ENCODE measurements at places on chromosomes 2 and 18. TPM values are rescaled to one million over a fixed set of nuclear protein-coding genes. Genes with fewer than 3 reads are reported as not detected.

DNA sequence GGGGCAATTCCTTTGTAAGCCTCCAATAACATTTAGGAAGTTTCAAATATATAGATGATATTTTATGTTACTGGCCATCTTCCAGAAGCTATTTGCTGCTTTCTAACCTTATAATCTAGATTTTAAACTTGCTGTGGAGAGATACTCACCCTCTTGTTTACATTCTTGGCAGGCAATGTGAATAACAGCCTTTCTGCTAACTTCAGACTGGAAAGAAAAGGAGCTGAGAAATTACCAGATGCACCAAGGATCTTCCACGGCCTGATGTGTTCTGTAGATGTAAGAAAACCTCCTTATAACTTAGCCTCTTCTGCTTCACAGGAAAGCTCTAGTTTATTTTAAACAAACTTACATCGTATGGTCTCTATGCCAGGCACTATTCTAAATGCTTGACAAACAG lies 16.7 kb downstream of the REG1B start:
- no peak for DNase-seq

GRCh38 chr2:85445316-85446295 lies 27.1 kb downstream of the SH2D6 start:
- peak; percentile 22 for DNase-seq

DNA sequence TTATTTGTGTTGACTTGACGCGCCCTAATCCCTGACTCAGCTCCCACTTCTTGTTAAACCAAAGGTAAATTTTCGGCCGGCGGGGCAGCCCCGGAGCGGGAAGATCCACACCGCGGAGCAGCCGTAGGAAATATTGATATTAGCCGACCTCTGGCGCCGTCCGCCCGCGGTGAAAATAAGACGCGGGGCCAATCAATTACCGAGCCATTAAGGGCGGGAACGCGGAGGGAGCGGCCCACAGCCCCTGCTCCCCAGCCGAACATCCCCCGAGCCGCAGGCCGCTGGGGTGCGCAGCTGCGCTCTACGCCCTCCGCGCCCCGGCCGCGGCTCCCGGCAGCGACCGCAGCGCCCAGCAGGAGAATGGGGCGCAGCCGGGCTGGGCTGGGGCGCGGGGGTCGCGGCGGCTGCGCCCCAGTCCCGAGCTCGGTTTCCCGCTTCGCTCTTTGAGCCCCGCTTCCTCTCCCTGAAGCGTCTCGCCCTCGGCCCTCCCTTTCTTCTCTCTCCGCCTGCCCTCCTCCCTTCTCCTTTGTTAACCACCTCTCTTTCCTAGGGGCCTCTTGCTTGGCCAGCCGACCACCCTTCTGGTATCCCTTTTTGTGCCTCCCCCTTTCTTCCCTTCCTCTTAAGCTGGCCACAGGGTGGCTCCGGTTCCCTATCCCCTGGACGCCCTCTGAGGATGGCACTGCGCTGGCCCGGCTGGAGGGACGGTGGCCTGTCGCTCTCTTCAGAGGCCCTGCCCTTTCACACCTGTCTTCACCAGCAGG lies 40.9 kb downstream of the CELF4 start:
- no peak for DNase-seq

GRCh38 chr2:109188496-109188890 lies 59.5 kb downstream of the SH3RF3 start:
- DNase-seq = no peak

- no peak for DNase-seq
Measured at GRCh38 chr2:16813593-16813992, 148.0 kb upstream of the CYRIA start.

DNA sequence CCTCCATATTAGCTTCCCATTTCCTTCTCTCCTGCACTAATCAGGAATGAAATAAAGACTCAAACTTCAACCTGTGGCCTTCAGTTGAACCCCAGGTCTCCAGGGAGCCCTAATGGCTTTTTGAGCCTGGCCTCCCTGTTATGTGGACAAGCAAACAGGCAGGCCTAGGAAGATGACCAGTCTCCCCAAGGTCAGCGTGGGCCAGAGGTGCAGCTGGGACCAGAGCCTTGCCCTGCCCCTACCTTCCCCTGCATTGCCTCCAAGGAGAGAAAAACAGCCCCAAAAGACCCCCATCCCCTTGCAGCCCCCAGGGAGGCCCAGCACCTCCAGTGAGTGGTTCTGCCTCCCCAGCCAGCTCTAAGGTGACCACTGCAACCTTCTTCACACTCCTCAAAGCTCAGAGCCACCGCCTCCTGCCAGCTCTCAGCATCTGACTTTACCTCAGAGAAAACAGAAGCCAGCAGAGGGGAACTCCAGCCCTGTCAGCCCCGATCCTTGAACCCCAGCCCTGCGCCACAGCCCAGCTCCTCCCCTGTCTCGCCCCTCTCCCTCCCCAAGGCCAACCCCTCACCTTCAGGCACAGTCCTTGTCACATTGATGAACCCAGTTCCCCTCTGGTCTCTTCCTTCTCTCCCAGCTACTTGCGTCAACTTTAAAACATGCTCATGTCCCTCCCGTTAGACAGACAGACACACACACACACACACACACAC lies 59.5 kb upstream of the ID2 start:
- DNase-seq = no peak

DNA sequence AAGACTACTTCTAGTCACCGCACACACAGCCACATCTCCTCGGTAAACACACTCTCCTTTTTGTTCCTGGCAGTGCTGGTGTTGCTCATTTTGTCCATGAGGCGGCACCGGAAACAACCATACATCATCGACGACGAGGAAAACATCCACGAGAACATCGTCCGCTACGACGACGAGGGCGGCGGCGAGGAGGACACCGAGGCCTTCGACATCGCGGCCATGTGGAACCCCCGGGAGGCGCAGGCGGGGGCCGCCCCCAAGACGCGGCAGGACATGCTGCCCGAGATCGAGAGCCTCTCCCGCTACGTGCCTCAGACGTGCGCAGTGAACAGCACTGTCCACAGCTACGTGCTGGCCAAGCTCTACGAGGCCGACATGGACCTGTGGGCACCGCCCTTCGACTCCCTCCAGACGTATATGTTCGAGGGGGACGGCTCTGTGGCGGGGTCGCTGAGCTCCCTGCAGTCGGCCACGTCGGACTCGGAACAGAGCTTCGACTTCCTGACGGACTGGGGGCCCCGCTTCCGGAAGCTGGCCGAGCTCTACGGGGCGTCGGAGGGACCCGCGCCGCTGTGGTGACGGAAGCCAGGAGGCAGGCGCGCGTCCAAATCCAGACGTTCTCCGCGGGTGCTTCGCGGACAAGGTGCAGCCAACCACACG lies 221.0 kb downstream of the CDH20 start:
- DNase-seq = no peak

- DNase-seq = no peak
Measured at GRCh38 chr2:240501531-240501991, 56.2 kb downstream of the ANKMY1 start.

DNA sequence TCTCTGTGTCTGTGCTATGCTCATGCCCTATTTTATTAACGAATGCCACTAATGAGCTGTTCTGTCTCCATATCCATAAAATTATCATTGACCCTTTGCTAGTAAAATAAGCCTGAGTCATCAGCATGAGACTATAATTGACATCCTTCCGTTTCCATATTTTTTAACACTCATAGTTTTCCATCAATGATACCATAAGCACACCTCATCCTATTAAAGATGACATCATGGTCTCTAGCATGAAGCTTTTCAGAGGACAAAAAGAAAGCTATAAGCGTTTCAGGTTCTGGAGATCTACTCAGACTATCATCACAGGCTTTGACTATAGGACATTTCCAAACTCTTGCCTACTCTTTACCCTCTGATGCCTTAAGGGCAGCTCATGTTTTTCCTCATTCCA lies 1.2 kb upstream of the DSC2 start:
- DNase-seq = no peak

GRCh38 chr2:204122425-204122824 lies 185.9 kb downstream of the ICOS start:
- no peak for DNase-seq

- DNase-seq = no peak
Measured at GRCh38 chr2:53867773-53868172, 8.0 kb upstream of the GPR75 start.

- DNase-seq = no peak
Measured at GRCh38 chr2:8656160-8656641, 25.7 kb upstream of the ID2 start.

DNA sequence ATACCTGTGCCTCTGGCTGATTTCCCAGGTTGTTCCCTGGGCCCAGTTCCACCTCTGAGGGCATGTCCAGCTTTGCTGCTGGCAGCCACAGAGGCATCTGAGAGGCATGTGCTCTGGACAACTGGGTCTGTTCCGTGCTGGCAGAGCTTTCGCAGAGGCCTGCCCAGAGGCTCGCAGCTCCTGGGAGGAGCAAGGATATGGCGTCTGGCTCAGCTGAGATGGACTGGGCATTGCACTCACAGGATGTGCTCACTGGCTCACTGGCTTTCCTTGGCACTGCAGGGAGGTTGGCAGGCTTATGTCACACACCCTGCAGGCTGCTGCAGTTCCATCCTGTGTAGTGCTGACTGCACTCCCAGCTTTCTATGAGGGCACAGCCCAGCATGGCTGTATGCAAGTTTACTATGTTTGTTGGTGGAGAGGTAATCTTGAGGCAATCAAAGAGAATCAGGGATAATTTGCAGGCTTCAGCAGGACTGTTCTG lies 172.3 kb downstream of the PRKCE start:
- no peak for DNase-seq

DNA sequence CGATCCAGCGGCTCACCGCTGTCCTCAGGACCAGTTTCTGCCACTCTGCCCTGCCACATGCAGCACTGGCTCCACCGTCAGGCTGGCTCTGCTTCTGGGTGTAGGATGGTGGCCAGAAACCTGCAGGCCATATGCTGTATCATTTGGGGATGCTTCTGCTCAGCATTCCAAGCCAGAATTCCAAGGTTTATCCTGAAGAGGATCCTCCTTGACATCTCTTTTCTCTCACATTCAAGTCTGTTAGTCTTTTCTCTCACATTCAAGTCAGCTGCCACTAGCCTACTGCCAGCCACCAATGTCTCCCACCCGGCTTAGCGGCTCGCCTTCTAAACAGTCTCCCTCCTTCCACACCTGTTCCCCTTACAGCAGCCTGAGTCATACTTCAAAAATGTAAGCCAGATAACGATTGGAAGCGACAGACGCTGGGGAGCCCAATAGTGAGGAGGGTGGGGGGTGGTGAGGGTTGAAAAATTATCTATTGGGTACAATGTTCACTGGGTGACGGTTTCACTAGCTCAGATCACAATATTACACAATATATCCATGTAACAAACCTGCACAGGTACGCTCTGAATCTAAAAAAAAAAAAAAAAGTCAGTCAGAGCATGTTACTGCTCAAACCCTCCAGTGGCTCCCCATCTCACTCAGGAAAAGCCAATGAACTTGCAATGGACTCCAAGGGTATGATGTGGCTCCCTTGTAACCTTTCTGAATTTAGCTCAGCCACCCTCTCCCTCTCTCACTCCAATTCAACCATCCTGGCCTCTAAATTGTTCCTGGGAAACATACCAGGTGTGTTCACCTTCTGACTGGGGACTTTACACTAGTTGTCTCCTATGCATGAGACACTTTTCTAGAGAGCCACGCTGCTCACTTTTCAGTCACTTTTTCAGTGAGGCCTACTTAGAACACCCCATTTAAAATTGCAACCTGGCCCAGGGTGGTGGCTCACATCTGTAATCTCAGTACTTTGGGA lies 38.8 kb upstream of the SP3 start:
- no peak for DNase-seq

- DNase-seq = peak; percentile 56
Measured at GRCh38 chr2:133780099-133780996, 212.1 kb upstream of the NCKAP5 start.

DNA sequence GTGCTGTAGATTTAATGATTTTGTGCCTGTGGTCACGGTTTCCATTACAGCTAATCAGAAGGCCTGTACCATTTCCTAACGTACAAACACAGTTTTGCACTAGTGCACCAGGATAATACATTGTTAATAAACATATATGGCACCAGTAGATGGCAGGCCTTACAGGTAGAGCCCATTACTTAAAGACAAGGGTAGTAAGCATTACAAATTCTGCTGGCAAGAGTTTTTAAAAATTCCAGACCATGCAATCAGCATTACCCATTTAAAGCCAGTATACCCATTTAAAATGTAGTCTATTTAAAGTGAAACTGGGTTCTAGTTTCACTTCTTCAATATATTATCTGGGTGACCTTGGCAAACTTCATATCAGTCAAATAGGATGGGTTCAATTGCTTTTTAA lies 224.2 kb downstream of the NUP35 start:
- DNase-seq = peak; percentile 20

DNA sequence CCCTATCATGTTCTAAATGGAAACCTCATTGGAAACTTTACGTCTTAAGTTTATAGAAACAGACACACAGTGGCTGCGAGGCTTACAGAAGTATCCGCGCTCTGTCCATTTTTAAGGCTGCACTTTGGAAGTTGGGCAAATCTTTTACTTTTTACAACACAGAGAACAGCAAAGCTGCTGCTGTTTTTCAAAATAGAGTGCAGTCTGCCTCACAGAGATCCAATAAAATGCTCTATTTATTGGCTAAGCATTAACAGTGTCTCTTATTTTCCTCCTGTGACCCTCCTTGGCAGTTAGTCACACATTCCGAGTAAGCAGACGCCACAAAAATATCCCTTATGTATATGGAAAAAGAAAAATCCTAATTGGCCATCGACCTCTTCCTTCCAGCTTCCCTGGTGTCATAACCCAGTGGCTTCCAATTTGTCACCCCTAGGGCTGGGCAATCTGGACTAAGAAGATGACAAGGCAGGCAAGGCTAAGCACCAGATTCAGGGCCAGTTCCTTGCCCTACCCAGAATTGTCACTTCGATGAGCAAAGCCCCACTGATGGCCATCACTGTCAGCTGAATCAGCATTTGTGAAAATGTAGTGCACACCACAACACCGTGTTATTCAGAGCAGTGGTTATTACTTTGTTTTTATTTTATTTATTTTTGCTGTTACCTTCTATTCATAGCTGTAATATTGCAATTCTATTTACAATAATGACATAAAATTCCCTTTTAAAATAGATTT lies 47.7 kb upstream of the MEIS1 start:
- no peak for DNase-seq

- DNase-seq = peak; percentile 78
Measured at GRCh38 chr2:181715033-181715630, 34.8 kb upstream of the NEUROD1 start.

DNA sequence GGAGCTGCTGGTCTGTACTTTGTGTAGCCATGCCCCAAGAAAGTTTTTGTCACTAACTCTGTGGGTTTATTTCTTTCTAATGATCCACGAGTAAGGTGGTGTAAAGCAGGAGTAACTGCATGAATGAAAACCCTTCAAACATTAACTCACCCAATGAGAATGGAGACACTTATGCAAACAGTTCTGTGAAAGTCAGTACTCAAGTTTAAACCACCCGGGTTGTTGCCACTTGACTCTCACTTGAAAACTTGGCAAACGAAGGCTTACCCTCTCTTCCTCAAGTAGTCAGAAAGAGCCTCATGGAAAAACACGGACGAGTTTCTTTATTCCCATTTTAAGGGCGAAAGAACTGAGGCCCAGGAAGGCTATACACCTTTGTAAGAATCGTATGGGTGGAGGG lies 117.5 kb downstream of the MMADHC start:
- no peak for DNase-seq

- no peak for DNase-seq
Measured at GRCh38 chr2:10300997-10301940, 1.4 kb upstream of the HPCAL1 start.

Gene CNGA3
- total RNA-seq = not detected

Gene POTEI
- total RNA-seq = 0.44 TPM

Gene SAG
- total RNA-seq = not detected

Gene KCNJ3
- not detected for total RNA-seq

Gene VAPA
- total RNA-seq = 139 TPM

Gene NEMP2
- total RNA-seq = 21.6 TPM

Gene FAM110C
- not detected for total RNA-seq

Gene CCT7
- 307 TPM for total RNA-seq

Gene STEAP3
- total RNA-seq = not detected

Gene LYG1
- 1.8 TPM for total RNA-seq

Gene KCNG2
- total RNA-seq = not detected

Gene RNASEH1
- 48.2 TPM for total RNA-seq

Data from OCI-LY7 (cell line).